ENCODE measurements at places on chromosomes 6 and 20.
A peak's percentile ranks its signal among the peaks of the same experiment; 100 is the strongest.

DNA sequence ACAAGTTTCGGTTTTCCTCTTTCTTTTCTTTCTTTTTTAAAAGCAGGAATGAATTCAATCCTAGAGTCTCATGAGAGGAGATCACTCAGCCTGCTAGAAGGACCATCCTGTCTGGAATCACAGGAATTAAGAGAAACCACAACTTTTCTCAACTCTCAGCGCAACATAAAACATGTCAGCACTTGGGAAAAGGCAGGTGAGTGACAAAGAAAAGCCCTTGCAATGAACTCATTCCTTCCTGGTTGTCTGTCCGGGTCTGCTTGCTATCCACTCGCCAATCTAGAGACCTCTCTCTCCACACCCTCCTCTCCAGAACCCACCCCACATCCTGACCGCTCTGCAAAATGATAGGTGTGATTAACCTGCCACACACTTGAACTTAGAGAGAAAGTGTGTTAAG lies 253.8 kb downstream of the LY86 start:
- DNase-seq, result no peak
- peaks cover 4% of the 10 kb centered on the region for H3K4me1 ChIP-seq
- peaks cover 18% of the 10 kb centered on the region for H3K27me3 ChIP-seq
- H3K4me3 ChIP-seq, result no peak overlapping the region
- no peaks in the 10 kb centered on the region for H3K36me3 ChIP-seq
- no peak overlapping the region for H3K27ac ChIP-seq

- no peaks in the 10 kb centered on the region for H3K27me3 ChIP-seq
- H3K4me3 ChIP-seq, result no peak overlapping the region
- H3K36me3 ChIP-seq, result no peaks in the 10 kb centered on the region
Measured at GRCh38 chr6:157961832-157962575, 19.7 kb upstream of the SYNJ2 start.

DNA sequence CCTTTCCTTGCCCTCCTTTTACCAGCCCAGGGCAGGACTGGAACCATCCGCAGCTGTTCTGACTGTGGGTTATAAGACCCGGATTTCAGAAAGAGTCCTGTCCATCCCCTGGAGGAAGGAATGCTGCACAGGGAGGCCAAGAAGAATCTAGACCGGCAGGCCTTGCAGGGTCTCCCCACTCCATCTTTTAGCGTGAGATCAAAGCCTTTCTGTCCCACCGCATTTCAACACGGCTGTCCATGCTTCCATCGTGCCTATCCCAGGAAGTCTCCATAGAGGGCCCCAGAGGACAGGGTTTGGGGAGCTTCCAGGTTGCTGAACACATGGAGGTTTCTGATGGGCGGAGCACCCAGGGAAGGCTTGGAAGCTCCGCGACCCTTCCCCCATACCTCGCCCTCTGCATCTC lies 79.3 kb upstream of the AGPAT4 start:
- H3K27ac ChIP-seq, result no peak overlapping the region
- H3K4me3 ChIP-seq, result no peak overlapping the region
- peaks cover 3% of the 10 kb centered on the region for H3K4me1 ChIP-seq
- H3K27me3 ChIP-seq, result no peaks in the 10 kb centered on the region
- H3K36me3 ChIP-seq, result no peaks in the 10 kb centered on the region

DNA sequence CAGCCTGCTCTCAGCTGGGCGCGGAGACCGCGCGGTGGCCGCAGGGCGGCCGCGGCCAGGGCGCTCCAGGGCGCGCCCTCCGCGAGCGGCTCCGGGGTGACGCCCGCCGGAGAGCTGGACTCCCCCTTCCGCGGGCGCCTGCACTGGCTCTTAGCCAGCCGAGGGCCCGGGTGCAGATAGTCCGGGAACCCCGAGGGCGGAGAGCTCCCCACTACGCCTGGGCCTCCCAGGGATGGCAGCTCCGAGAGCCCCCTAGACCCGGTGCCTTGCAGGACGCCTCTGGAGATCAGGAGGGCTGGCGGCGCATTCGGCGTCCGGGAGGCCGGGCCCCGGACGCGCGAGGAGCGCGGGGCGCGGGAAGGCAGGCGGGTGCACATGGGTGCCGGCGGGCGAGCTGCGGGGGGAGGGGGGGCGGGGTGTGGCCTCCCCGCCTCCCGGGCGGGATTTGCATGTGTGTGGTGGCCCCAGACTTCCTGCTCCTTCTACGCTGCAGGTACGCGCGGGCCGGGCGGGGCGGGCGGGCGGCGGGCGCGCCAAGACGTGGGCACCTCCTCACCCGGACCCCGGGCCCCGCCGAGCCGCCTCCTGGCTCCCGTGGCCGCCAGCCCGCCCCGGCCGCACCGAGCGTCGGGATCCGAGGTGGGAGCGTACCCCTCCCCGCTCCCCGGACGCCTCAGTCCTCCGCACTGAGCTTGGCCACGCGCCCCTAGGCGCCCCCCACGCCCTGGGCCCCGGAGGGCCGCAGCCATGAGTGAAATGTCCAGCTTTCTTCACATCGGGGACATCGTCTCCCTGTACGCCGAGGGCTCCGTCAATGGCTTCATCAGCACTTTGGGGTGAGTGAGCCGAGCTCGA lies at the start of gene ITPR3:
Gene ITPR3 (plus strand): TSS at position 467 of the 855 bp plus-strand sequence. CDS start 281 bp downstream, at position 748.
- H3K4me1 ChIP-seq, result peaks cover 30% of the 10 kb centered on the region
- no peak for DNase-seq

DNA sequence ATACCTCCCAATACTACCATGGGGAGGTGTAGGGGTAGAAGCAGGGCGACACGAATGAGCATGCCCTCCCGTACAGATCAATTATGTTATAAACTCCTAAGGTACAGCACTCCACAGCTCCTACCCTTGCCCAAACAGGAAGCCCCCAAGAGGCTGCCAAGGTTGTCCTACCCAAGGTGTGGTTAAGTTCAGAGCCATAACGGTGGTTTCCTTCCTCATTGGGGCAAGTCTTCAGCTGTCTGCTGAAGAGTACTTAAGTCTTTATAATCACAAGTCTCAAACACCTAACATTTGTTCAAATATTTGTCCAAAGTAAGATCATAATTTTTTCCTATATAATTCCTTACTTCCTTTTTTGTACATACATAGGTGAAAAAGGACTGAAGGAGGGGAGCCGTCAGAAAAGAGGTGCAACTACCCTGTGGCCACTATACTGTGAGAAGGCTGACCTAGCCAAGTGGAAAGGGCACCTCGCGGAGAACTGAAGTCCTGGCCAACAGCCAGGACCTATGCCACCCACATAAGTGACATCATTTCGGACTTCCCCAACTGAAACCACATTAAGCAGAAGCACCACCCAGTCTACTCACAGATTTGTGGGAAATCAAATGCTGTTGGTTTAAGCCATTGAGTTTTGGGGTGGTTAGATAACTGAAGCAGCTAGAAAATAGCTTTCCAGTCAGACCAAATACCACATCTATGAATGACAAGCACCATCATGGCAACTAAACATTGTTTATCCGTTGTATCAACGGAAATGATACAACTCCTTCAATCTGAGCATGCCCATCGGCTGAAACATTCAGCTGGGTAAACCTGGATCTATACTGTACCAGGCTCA lies 2.9 kb upstream of the RAB22A start:
- peaks cover 6% of the 10 kb centered on the region for H3K36me3 ChIP-seq
- no peak overlapping the region for H3K27ac ChIP-seq
- DNase-seq, result no peak
- peak overlapping the region; percentile 31 for H3K4me3 ChIP-seq
- H3K4me1 ChIP-seq, result peaks cover 6% of the 10 kb centered on the region

GRCh38 chr6:114284281-114284680 lies 58.5 kb downstream of the HS3ST5 start:
- H3K27me3 ChIP-seq, result peaks cover 11% of the 10 kb centered on the region
- peaks cover 4% of the 10 kb centered on the region for H3K36me3 ChIP-seq
- H3K4me3 ChIP-seq, result no peak overlapping the region
- DNase-seq, result no peak
- no peak overlapping the region for H3K27ac ChIP-seq

DNA sequence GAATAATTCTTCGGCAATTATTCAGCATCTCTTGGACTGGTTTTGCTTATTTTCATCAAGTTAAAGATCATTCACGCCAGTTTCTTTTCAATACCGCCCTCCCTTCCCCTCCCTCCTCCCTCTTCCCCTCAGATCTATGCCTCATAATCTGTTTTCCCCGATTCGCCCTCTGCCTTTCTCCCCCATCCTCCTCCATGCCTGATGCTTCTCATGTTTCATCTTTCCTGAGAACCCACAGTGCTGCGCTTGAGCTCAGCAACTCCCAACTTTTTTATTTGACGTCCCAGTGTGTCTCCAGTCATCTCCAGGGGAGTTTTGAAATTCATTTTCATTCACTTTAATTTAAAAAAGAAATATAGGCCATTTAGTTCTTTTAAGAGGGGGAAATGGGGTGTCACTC lies 142.7 kb downstream of the PTPRT start:
- no peaks in the 10 kb centered on the region for H3K36me3 ChIP-seq
- H3K27ac ChIP-seq, result no peak overlapping the region
- no peak for DNase-seq
- H3K4me3 ChIP-seq, result no peak overlapping the region
- no peaks in the 10 kb centered on the region for H3K4me1 ChIP-seq

- no peak overlapping the region for H3K27ac ChIP-seq
- no peaks in the 10 kb centered on the region for H3K27me3 ChIP-seq
- no peak overlapping the region for H3K4me3 ChIP-seq
- H3K36me3 ChIP-seq, result no peaks in the 10 kb centered on the region
- DNase-seq, result no peak
- H3K4me1 ChIP-seq, result no peaks in the 10 kb centered on the region
Measured at GRCh38 chr6:55992546-55992945, 117.2 kb upstream of the BMP5 start.

DNA sequence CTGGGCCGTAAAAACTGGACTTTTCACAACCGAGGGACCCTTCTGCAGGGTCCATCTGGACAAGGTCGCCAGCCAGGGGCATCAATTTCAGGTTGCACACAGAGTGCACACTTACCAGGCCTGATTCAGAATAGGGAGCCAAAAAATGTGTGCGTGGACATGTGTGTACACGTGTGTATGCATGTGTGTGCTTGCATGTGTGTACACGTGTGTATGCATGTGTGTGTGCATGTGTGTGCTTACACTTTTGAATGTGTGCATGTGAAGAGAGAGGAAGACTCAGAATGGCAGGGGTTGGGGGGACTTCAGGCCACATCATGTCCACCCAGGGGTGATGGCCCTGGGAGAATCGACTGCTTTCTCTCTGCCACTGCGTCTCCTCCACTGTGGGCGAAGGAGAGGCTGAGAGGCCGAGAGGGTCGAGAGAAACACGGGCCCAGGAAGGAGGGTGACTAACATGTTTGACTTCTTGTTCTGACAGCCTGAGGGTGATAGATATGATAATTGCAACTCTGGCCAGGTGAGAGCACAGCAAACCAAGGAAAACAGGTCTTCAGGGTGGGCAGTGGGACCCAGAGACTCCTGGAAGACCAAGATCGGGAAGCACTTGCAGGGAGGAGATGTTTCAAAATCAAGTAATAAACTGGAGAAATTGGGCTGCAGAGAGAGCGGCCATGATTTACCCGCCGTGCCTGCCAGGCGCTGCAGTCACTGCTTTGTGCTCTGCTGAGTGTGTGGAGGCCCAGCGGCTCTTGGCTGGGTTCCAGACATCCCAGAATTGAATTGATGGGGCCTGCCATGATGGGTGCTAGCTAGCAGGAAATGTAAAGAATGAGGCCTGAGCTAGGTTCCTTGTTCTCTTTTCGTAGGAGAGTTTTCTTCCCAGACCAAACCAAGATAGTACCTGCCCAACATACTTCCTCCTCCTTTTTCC lies 310.8 kb downstream of the QKI start:
- no peak overlapping the region for H3K4me3 ChIP-seq
- no peaks in the 10 kb centered on the region for H3K36me3 ChIP-seq
- H3K27me3 ChIP-seq, result peaks cover 9% of the 10 kb centered on the region
- peak overlapping the region; percentile 38 for H3K27ac ChIP-seq

DNA sequence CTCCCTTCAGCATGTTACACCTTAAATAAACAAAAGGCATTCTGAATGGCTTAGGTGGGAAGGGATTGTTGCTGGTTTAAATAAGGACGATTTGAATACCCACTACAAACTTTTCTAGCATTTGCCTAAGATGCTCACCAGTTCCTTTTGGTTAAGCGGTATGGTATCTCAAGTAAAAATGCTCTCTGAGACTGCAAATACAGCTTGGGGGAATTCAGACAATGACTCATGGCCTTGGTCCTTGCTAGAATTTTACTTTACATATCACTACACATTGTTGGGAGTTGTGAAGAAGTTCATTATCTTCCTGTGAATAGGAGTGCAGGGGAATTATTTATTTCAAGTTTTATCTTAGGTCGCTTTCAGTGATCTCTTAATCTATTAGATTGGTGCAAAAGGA lies 670.7 kb downstream of the UTRN start:
- H3K36me3 ChIP-seq, result no peaks in the 10 kb centered on the region
- H3K27me3 ChIP-seq, result no peaks in the 10 kb centered on the region
- H3K4me1 ChIP-seq, result no peaks in the 10 kb centered on the region

DNA sequence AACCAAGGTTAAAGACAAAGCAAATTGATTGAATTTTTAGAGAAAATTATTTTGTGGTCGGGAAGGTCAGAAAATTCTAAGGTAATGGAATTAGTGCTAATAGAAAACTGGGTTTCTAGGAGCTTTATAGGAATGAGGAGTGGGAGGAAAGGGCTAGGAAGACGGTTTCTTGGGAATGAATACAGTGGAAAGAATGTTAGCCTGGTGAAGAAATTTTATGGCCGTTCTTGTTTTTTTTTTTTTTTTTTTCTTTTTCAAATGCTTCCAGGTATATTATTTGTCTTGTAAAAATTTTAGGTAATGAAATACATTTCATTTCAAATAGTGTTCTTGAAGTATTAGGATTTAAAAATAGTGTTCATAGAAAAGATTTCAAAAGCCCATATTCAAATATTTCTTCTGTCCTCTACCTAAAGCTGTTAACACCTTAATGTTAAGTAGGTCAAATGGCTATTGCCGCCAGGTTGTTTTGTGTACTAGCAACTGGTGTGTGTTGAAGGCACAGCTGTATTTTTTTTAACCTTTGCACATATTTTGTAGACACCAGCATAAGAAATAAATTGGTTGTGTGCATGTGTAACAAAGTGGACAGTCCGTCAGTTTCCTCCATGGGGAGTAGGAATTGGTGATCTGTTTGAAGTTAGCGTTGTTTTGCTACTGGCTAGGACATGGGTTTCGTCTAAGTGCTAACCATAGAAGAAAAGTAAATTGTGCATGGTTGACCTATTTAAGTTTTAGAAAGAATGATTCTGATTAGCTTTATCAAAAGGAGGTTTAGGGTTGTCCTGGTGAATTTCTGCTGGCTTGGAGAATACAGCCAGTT lies 32.3 kb downstream of the AFDN start:
- peaks cover 2% of the 10 kb centered on the region for H3K36me3 ChIP-seq
- no peak overlapping the region for H3K27ac ChIP-seq
- DNase-seq, result no peak

GRCh38 chr6:101001012-101001411 lies 119.9 kb upstream of the ASCC3 start:
- H3K27me3 ChIP-seq, result peaks cover 3% of the 10 kb centered on the region
- H3K36me3 ChIP-seq, result no peaks in the 10 kb centered on the region
- no peak overlapping the region for H3K4me3 ChIP-seq
- no peak for DNase-seq
- no peak overlapping the region for H3K27ac ChIP-seq

- DNase-seq, result no peak
- no peaks in the 10 kb centered on the region for H3K4me1 ChIP-seq
- H3K27me3 ChIP-seq, result no peaks in the 10 kb centered on the region
- H3K4me3 ChIP-seq, result no peak overlapping the region
- no peak overlapping the region for H3K27ac ChIP-seq
Measured at GRCh38 chr6:53151676-53152075, 3.0 kb upstream of the GCM1 start.

GRCh38 chr6:439641-440167 lies 48.2 kb downstream of the IRF4 start:
- no peaks in the 10 kb centered on the region for H3K4me1 ChIP-seq
- no peaks in the 10 kb centered on the region for H3K36me3 ChIP-seq
- peaks cover 28% of the 10 kb centered on the region for H3K27me3 ChIP-seq
- DNase-seq, result no peak

GRCh38 chr6:109182578-109182977 lies 87.3 kb downstream of the CEP57L1 start:
- H3K36me3 ChIP-seq, result no peaks in the 10 kb centered on the region
- H3K27ac ChIP-seq, result no peak overlapping the region
- DNase-seq, result no peak
- no peak overlapping the region for H3K4me3 ChIP-seq
- H3K27me3 ChIP-seq, result peaks cover 27% of the 10 kb centered on the region
